NCI-H748 treated with DMSO at 0.1 percent for 48 hours (cell line): ENCODE measurements at places on chromosomes 2 and 18.
A peak's percentile ranks its signal among the peaks of the same experiment; 100 is the strongest.

DNA sequence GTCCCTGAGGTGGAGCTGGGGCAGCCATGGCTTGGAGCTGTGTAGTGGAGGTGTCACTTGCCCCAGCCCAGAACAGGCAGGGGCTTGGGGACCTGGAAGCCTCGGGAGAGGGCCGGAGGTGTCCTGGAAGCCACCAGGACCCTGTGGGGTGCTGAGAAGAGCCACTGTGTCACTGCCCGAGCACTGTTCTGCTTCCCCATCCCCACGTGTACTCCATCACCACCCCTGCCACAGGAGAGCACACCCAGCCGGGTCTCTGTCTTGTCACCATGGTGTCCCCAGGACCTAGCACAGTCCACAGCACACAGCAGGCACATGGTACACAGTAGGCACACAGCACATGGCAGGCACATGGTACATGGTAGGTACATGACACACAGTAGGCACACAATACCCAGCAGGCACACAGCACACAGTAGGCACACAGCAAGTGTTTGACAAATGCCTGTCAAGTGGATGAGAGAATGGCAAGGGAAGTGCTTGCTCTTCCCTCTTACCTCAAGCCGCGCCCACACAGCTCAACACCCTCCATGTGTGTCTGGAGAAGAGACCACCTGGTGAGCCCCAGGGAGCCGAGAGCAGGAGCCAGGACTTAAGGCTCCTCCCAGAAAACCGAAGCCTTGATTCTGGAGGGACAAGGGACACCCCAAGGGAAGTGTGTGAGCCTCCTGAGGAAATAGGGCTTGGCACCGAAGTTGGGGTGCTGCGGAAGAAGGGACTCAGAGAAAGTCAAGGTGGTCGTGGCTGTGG lies 13.3 kb downstream of the MBP start:
- DNase-seq: no peak

- no peak for DNase-seq
Measured at GRCh38 chr2:128514555-128514955, 195.9 kb upstream of the HS6ST1 start.

DNA sequence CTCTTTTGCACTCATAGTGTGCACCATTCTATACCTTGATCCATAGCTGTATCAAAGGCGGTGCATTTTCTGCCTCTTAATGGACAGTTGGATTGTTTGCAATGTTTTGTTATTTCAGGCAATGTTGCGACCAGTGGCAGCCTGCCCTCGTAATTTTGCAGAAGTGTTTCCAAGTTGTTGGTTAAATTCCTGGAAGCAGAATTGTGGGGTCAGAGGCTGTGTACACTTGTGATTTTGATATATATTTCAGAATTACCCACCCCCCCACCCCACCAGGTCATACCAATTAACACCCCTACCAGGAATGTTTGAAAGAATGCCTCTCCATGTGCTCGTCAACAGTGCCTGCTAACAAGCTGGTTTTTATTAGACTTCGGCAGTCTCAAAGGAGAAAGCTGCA lies 32.4 kb upstream of the IL1R1 start:
- DNase-seq: no peak

- DNase-seq: no peak
Measured at GRCh38 chr2:234219046-234219310, 168.5 kb downstream of the SPP2 start.

- DNase-seq: no peak
Measured at GRCh38 chr18:58268849-58269248, 224.8 kb downstream of the NEDD4L start.

GRCh38 chr2:188047735-188048134 lies 243.9 kb upstream of the GULP1 start:
- no peak for DNase-seq

DNA sequence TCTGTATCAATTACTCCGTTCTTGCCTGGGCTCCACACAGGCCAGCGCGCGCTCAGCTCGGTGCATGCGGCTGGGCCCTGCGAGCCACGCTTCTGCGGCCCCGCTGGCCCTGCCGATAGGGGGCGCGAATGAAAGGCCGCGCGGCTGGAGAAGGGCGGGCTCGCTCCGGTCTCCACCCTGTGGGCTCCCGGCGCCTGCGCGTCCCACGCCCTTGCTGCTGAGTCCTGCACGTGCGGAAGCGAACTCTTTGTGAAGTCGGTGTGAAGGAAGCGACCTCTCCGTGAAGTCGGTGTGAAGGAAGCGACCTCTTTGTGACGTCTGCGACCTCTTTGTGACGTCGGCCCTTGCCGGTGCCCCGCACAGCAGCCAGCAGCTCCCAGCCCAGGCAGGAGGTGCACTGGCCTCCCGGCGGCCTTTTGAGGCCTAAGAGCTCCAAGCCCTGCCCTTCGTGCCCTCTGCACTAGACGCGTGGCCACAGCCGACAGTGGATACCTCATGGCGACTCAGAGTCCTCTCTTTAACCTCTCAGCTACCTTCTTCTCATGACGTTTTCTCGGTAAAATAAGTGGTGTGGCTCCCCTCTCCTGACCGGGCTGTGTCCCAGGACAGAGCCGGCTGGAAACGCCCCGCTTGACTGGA lies 391.9 kb upstream of the RAB6C start:
- no peak for DNase-seq

GRCh38 chr2:219334076-219334475 lies 1.5 kb upstream of the RESP18 start:
- DNase-seq: no peak

- peak; percentile 27 for DNase-seq
Measured at GRCh38 chr2:81007104-81007503, 702.6 kb upstream of the LRRTM1 start.

- no peak for DNase-seq
Measured at GRCh38 chr18:56089612-56090258, 501.7 kb upstream of the TCF4 start.

DNA sequence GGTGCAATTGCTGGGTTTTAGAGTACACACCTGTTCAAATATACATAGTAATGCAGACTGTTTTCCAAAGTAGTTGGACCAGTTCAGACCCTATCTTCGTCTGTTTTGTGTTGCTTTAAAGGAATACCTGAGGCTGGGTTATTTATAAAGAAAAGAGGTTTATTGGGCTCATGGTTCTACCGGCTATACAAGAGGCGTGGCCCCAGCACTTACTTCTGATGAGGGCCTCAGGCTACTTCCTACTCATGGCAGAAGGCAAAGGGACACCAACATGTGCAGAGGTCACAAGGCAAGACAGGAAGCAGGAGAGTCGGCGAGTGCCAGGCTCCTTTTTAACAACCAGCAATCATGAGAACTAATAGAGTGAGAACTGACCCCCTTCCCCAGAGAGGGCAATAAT lies 21.9 kb upstream of the EMILIN2 start:
- DNase-seq: no peak
